ENCODE measurements at places on chromosomes 7 and 10.

DNA sequence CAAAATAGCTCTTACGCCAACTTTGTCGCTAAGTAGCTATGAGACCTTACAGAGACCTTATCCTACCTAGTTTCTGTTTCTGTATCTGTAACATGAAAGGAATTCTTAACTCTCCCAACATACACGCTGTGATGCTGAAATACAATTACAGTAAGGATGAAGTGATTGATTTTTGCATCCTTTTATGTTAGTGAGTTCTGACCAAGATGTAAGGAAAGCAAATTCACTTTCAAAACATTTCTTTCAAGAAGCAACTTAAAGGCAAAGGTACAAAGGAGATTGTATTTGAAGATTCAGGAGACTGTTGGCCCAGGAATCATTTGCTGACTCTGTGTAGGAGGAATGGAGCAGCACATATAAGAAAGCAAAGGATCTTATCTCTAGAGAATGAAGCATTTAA is 7.1 kb upstream of the ANK3 start:
- DNase-seq = no peak

GRCh38 chr7:119556436-119556835 is 716.5 kb upstream of the KCND2 start:
- DNase-seq = no peak

- no peak for DNase-seq
These were observed 8.1 kb downstream of the SFTPA2 start for GRCh38 chr10:79552143-79552542.

DNA sequence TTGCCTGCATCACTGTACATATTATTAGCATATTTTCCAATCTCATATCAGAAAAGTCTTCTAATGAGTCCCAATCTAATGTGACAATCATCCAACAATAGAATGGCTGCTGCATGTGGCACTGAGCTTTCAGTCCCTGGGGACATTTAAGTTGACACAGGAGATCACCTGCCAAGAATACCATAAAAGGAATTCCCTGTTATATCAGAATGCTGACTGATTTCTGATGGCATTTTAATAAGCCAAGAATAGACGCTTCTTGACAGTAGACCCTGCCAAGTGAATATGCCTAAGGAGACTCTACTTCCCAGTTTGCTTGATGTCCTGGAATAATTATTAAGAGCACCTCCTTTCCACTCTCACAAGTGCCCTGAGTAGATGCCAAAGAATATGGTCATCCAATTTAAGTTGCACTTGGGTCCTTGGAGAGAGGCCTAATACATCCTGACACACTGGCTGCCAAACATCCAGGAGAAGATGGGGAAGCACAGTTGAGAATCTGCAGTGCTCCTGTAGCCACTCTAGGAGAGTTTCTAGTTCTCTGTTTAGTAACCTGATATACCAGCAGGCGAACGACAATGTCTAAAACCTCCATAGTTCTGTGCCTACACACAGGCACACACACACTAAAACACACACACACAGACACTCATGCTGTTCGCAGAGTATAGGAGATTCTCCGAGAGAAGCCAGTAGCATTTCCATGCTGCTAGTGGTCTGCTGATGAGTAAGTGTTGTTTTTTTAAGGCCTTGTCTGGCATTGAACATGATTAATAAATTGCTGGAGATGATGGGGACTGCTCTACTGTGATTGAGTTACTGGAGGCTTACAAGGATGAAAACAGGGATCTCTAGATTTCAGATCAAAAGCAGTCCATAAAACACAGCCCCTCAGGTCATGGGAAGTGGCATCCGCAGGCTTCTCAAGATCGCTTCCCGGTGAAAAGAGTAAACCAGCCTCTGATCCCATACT is 369.6 kb downstream of the KCNMA1 start:
- DNase-seq = no peak

Data from effector CD8-positive, alpha-beta T cell (primary cell).